ENCODE measurements at places on chromosomes 7 and 10. TPM values are rescaled to one million over a fixed set of nuclear protein-coding genes. Genes with fewer than 3 reads are reported as not detected.

SLC39A12 gene
- not detected for total RNA-seq

AGR3 gene
- not detected for total RNA-seq

OPALIN gene
- total RNA-seq, result not detected

GPR15LG gene
- not detected for total RNA-seq

C7orf57 gene
- total RNA-seq, result 1.4 TPM

DNA sequence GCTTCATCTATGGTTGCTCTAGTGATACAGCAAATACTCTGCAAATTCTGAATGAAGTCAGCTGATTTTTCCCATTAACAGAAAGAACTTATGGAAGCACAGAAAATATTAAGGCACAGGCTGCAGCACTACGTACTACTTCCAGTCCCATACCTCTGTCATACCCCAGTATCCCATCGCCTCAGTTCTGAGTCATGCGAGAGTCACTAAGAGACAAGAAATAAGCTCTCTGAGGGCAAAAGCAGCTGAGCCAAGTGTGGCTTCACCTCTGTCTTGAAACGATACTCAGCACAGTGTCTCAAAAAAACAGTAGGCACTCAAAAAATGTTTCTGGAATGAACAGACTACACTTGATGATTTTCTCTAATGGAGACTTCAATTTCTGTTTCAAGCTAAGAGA lies 48.2 kb downstream of the EZH2 start:
- no peak for DNase-seq

GRCh38 chr7:12805518-12805928 lies 118.1 kb downstream of the ARL4A start:
- DNase-seq, result no peak

- DNase-seq, result no peak
These were observed 59.7 kb downstream of the IGF2BP3 start for GRCh38 chr7:23410446-23411183.

DNA sequence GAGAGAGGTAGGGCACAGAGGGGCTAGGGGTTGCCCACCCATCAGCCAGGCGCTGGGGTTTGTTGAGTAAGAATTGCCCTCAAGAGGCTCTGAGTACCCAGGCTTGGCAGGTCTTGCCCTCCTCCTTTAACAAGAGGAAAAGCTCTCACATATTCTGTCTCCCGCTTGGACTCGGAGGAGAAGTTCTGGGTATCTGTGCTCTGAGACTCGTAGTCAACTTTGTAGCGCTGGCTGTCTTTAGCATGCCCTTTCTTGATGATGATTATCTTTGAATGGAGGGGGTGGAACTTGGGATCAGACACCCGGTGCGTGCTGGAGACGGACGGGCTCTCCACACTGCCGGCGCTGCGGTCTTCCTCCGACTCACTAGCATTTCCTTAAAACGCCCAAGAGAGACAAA lies 4.0 kb downstream of the IGFBP3 start:
- DNase-seq, result no peak

- peak; percentile 50 for DNase-seq
These were observed 25.2 kb downstream of the TMEM270 start for GRCh38 chr7:73885975-73886798.

- peak; percentile 73 for DNase-seq
These were observed 5.4 kb upstream of the TNS3 start for GRCh38 chr7:47587351-47587750.

GRCh38 chr7:746155-747061 lies 19.3 kb upstream of the PRKAR1B start:
- no peak for DNase-seq

- no peak for DNase-seq
These were observed 565.8 kb upstream of the COBL start for GRCh38 chr7:51882412-51882811.

DNA sequence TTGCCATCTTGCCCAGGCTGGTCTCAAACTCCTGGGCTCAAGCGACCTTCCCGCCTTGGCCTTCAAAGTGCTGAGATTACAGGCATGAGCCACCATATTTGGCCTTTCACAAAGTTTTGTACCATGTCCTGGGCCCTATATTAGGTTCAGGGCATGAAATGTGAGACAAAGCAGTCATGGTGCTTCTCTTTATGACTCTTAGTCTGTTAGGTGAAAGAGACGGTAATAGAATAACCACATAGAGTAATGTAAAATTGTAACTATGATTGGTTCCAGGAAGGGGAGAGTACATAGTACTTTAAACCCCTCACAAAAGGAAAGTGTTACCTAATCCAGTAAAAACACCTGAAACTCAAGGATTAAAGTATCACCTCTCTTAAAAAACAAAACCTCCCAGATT lies 144.7 kb downstream of the SPAG6 start:
- no peak for DNase-seq

GRCh38 chr10:50033481-50033880 lies 34.3 kb upstream of the WASHC2A start:
- DNase-seq, result no peak

GRCh38 chr10:1516492-1517165 lies 220.7 kb downstream of the ADARB2 start:
- DNase-seq, result no peak

All from RPMI7951 (cell line).